Subcutaneous preadipocyte (primary cell): ENCODE measurements at places on chromosomes 3 and 15. TPM values are rescaled to one million over a fixed set of nuclear protein-coding genes. Genes with fewer than 3 reads are reported as not detected.

GPX1 gene
- 203 and 264 TPM in 2 replicates for total RNA-seq

CA12 gene
- 122 and 133 TPM in 2 replicates for total RNA-seq

HGD gene
- total RNA-seq: 0.20 TPM in 1 of 2 replicates, not detected in the other

C3orf70 gene
- total RNA-seq: 1.1 and 1.4 TPM in 2 replicates

CNTN6 gene
- not detected in 2 replicates for total RNA-seq

HTR3E gene
- not detected in 2 replicates for total RNA-seq

SEMA6D gene
- total RNA-seq: under 0.01 and 0.59 TPM in 2 replicates

ERC2 gene
- under 0.01 and 0.20 TPM in 2 replicates for total RNA-seq

PRR20G gene
- not detected in 2 replicates for total RNA-seq

MAGEL2 gene
- not detected in 2 replicates for total RNA-seq

POPDC2 gene
- total RNA-seq: under 0.01 TPM in 2 replicates

CFAP92 gene
- total RNA-seq: under 0.01 and 0.37 TPM in 2 replicates

BNC1 gene
- total RNA-seq: 1.5 and 14.3 TPM in 2 replicates

IFRD2 gene
- total RNA-seq: 133 and 152 TPM in 2 replicates

TMC3 gene
- total RNA-seq: not detected in 2 replicates

TCF12 gene
- 54.0 and 89.1 TPM in 2 replicates for total RNA-seq

CASR gene
- under 0.01 TPM in 1 of 2 replicates, not detected in the other for total RNA-seq

OXNAD1 gene
- total RNA-seq: 11.4 and 15.8 TPM in 2 replicates

ZNF717 gene
- 14.7 and 19.9 TPM in 2 replicates for total RNA-seq

FILIP1L gene
- 19.1 and 42.8 TPM in 2 replicates for total RNA-seq

PLA2G4E gene
- total RNA-seq: not detected in 2 replicates

ST3GAL6 gene
- 0.59 and 1.5 TPM in 2 replicates for total RNA-seq

HRH1 gene
- 8.4 and 12.1 TPM in 2 replicates for total RNA-seq

PYGO1 gene
- total RNA-seq: 8.1 and 8.6 TPM in 2 replicates

GOLGA6B gene
- not detected in 2 replicates for total RNA-seq

ADAMTS9 gene
- 2.2 and 3.3 TPM in 2 replicates for total RNA-seq

IVD gene
- 37.5 and 38.9 TPM in 2 replicates for total RNA-seq

ZBTB20 gene
- 12.9 and 15.1 TPM in 2 replicates for total RNA-seq

RAD51 gene
- total RNA-seq: 4.0 and 4.5 TPM in 2 replicates

EPHA3 gene
- under 0.01 and 0.37 TPM in 2 replicates for total RNA-seq

DISP2 gene
- under 0.01 and 0.20 TPM in 2 replicates for total RNA-seq

IGSF10 gene
- under 0.01 TPM in 2 replicates for total RNA-seq

STAC gene
- 0.37 and 4.1 TPM in 2 replicates for total RNA-seq

FGF7 gene
- total RNA-seq: 59.0 and 94.4 TPM in 2 replicates

GP9 gene
- not detected in 2 replicates for total RNA-seq

EIF2A gene
- total RNA-seq: 231 and 257 TPM in 2 replicates

SAMD7 gene
- total RNA-seq: not detected in 2 replicates

AADACL2 gene
- total RNA-seq: not detected in 2 replicates

RGMA gene
- 1.6 and 2.9 TPM in 2 replicates for total RNA-seq

HHATL gene
- not detected in 2 replicates for total RNA-seq

ITGB5 gene
- total RNA-seq: 143 and 164 TPM in 2 replicates

TICRR gene
- total RNA-seq: 6.2 and 11.9 TPM in 2 replicates

KIF15 gene
- 10.7 and 17.4 TPM in 2 replicates for total RNA-seq

CDC25A gene
- 4.8 and 18.6 TPM in 2 replicates for total RNA-seq

BOC gene
- 2.2 and 12.9 TPM in 2 replicates for total RNA-seq
